Right lobe of liver (tissue), 6 donors: ENCODE measurements at places on chromosomes 1 and 21. TPM values are rescaled to one million over a fixed set of nuclear protein-coding genes. Genes with fewer than 3 reads are reported as not detected.

The SV2A gene
- total RNA-seq = 0.27 TPM

- no peaks in the 10 kb centered on the region for H3K36me3 ChIP-seq
- no peaks in the 10 kb centered on the region for H3K27me3 ChIP-seq
- DNase-seq = no peak
- H3K4me3 ChIP-seq = no peak overlapping the region
These were observed 582.5 kb downstream of the USP25 start for GRCh38 chr21:16312321-16312720.

The AMY1C gene
- not detected for total RNA-seq

DNA sequence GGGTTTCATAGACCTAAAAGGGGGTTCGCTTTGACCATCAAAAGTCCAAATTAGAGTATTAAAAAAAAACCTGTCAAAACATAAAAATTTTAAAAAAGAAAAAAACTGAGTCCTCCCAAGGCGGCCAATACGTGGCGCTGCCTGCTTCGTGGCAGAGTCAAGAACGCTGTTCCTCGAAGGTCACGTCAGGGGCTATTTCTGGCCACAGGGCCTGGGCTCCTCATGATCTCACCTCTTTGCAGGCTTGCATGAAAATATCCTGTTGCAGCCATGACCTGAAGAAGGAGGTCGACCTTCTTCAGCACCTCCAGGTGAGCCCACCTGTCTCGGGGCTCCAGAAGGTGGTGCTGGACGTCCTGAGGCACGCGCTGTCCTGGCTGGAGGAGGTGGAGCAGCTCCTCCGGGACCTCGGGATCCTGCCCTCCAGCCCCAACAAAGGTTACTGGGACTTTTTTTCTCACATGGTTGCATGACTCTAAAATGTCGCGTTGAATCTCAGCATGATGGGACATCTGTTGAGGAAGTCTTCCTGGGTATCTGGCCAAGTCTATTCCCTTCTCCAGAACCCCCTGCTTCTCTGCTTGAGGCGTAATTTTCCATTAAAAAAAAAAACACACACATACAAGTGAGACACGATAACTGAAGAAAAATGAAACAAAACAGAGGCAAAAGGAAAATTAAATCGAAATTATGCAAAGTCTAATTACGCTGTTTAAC, 80.4 kb upstream of the EFHD2 start:
- DNase-seq = no peak
- no peaks in the 10 kb centered on the region for H3K27me3 ChIP-seq
- H3K36me3 ChIP-seq = no peaks in the 10 kb centered on the region
- H3K4me3 ChIP-seq = no peak overlapping the region

- no peak overlapping the region for H3K4me3 ChIP-seq
- no peaks in the 10 kb centered on the region for H3K27me3 ChIP-seq
- H3K4me1 ChIP-seq = no peaks in the 10 kb centered on the region
These were observed 30.6 kb upstream of the KCNE2 start for GRCh38 chr21:34333121-34333739.
